ENCODE measurements at places on chromosomes 6 and 20. TPM values are rescaled to one million over a fixed set of nuclear protein-coding genes. Genes with fewer than 3 reads are reported as not detected.

MAS1 gene
- not detected for polyA plus RNA-seq

CDSN gene
- not detected for polyA plus RNA-seq

GNL1 gene
- polyA plus RNA-seq, result 38.2 TPM

SLC22A2 gene
- 0.11 TPM for polyA plus RNA-seq

SLC13A3 gene
- polyA plus RNA-seq, result 1.2 TPM

TP53TG5 gene
- 0.02 TPM for polyA plus RNA-seq

NRN1 gene
- polyA plus RNA-seq, result 3.3 TPM

CDK5RAP1 gene
- 21.3 TPM for polyA plus RNA-seq

MUCL3 gene
- 0.08 TPM for polyA plus RNA-seq

TOX2 gene
- 9.9 TPM for polyA plus RNA-seq

HEY2 gene
- 1.6 TPM for polyA plus RNA-seq

MCHR2 gene
- not detected for polyA plus RNA-seq

SLC22A7 gene
- not detected for polyA plus RNA-seq

WASF1 gene
- 6.2 TPM for polyA plus RNA-seq

TEAD3 gene
- 4.7 TPM for polyA plus RNA-seq

ARMC12 gene
- polyA plus RNA-seq, result 0.58 TPM

GPX5 gene
- polyA plus RNA-seq, result not detected

CLDN20 gene
- not detected for polyA plus RNA-seq

OR2H2 gene
- not detected for polyA plus RNA-seq

FAM217A gene
- polyA plus RNA-seq, result 0.11 TPM

C6orf132 gene
- 6.2 TPM for polyA plus RNA-seq

SAPCD1 gene
- not detected for polyA plus RNA-seq

TCF21 gene
- polyA plus RNA-seq, result 4.3 TPM

CCR6 gene
- 0.05 TPM for polyA plus RNA-seq

SLC17A3 gene
- polyA plus RNA-seq, result not detected

VWA7 gene
- 2.1 TPM for polyA plus RNA-seq

SMLR1 gene
- not detected for polyA plus RNA-seq

SLC25A27 gene
- polyA plus RNA-seq, result 8.2 TPM
